Type B pancreatic cell (in vitro differentiated cells): ENCODE measurements at places on chromosomes 2 and 18. TPM values are rescaled to one million over a fixed set of nuclear protein-coding genes. Genes with fewer than 3 reads are reported as not detected.

Gene DSG2
- 117 and 272 TPM in 2 replicates for total RNA-seq

Gene ALKAL2
- total RNA-seq, result 3.5 and 10.6 TPM in 2 replicates

Gene RFX8
- total RNA-seq, result 1.1 TPM in 1 of 2 replicates, not detected in the other

Gene ST8SIA3
- total RNA-seq, result 2.6 and 4.2 TPM in 2 replicates

Gene FAM124B
- total RNA-seq, result not detected in 2 replicates

Gene ANKRD44
- 3.1 and 14.2 TPM in 2 replicates for total RNA-seq

GRCh38 chr18:39403121-39403520, 1837.5 kb upstream of the CELF4 start:
- no peak for DNase-seq

DNA sequence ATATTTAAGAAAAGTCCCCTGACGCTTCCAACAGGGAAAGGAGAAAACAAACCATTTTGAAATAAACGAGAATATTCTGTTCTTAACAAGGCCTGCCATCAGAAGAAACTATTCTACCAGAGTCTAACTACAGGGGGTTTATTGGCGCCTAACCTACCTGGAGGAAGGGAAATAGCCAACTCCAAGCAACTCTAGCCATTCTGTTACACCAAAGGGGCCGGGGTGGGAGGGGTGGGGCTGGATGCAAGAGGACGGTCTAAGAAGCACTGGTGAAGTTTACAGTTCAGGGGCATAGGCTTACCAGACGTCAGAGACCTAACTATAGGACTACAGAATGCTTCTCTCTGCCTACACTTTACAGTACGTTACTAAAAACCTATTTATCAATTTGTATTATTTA, 60.5 kb upstream of the GALNT5 start:
- no peak for DNase-seq

DNA sequence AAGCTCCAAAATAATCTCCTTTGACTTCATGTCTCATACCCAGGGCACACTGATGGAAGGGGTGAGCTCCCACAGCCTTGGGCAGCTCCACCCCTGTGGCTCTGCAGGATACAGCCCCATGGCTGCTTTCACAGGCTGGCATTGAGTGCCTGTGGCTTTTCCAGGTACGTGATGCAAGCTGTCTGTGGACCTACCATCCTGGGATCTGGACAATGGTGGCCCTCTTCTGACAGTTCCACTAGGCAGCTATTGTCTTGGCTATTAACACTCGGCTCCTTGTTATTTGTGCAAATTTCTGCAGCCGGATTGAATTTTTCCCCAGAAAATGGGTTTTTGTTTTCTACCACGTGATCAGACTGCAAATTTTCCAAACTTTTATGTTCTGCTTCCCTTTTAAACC, 634.2 kb downstream of the TSN start:
- no peak for DNase-seq

DNA sequence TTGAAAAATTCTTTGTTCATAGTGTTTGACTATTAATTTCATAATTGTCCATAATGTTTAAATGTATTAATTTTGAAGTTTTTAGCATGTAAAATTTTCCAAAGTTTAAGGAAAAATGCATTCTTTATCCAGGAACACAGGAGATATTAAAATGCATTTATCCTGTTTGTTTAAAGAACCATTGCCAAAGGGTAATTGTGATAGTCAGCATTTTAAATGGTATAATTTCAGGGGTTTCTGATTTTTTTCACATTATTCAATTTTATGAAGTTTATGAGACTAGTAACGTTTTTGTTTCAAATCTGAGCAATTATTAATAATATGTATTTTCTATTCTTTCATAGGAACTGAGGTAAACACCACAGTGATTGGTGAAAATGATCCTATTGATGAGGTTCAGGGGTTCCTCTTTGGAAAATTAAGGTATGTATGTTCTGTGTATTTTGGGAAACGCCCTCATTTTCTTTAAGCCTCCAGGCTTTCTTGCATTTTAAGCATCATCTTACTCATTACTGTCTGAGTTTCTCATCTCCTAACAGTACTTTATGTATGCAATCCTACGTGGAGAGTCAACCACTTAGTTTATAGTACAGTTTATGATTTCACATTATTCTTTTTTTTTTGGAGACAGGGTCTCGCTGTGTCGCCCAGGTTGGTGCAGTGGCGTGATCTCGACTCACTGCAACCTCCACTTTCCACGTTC, 25.1 kb downstream of the UGGT1 start:
- no peak for DNase-seq

- no peak for DNase-seq
Measured at GRCh38 chr2:168290391-168290790, 43.0 kb upstream of the STK39 start.

GRCh38 chr2:95670686-95671085, 78.9 kb downstream of the TRIM43 start:
- DNase-seq, result no peak

DNA sequence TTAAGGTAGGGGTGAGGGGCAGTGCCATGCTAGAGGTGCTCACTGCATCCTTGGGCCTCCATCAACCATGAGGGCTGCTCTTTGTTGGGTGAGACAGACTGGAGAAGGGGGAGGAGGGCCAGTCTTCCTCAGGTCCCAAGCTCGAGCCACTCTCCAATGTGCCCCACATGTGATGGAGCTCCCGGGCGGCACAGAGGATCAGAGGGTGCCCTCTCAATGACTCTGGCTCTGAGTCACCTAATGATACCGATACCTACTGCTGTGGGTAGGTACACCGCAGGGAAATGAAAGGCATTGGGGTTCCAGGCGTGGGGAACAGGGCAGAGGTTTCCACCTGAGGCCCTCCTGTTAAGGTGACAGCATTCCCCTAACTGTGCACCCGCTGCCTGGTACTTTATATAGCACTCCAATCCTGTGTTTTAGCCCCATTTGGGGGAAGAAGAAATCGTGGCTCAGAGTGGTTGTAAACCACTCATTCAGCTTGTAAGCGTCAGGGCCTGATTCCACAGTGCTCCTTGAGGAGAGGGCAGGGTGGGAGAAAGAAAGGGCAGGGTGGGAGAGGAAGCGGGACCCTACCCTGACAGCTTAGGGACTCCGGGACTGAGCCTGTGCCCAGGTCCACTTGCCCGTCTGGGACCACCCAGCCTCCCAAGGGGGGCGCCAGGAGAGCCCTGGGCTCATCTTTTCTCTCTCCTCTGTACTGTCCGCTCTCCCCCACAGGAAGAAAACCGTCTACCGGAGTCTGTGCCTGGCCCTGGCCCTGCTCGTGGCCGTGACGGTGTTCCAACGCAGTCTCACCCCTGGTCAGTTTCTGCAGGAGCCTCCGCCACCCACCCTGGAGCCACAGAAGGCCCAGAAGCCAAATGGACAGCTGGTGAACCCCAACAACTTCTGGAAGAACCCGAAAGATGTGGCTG, 1.8 kb downstream of the B3GNT7 start:
- no peak for DNase-seq

DNA sequence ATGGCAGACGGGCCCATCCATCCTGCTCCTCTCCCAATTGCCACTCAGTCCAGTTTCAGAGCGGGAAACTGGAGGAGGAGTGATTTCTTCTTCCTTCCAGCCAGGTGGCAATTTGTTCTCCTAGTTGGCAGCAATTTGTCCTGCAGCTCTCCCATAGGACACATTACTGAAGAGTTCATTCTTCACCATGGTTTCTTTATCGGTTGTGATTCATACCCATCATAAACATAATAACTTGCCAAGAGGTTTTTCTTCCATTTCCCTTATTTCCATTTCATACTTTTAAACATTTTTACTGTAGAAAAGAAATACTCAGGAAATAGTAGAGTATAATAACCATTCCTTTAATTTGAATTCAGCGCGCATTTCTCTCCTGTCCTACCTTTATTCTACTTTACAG, 377.9 kb upstream of the RAB12 start:
- DNase-seq, result no peak

GRCh38 chr2:152330235-152330866, 4.6 kb upstream of the FMNL2 start:
- no peak for DNase-seq

GRCh38 chr18:41134426-41134825, 820.6 kb upstream of the PIK3C3 start:
- DNase-seq, result no peak

GRCh38 chr2:109614715-109615636, 812 bp downstream of the SOWAHC start:
- DNase-seq, result no peak

- no peak for DNase-seq
Measured at GRCh38 chr2:181924336-181924735, 32.8 kb downstream of the ITPRID2 start.

DNA sequence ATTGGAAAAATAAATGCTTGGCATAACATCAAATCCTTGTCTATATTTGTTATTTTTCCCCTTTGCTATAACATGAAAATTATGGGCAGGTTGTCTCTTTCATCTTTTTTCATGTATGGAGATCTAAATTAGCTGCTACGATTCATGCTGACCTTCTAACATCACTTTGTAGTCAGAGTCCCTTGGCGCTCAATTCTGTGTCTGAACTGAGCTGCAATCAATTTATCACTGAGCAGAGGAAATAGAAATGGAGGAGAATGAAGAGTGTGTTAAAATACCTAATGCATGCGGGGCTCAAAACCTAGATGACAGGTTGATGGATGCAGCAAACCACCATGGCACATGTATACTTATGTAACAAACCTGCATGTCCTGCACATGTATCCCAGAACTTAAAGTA, 168.9 kb downstream of the CDH7 start:
- DNase-seq, result no peak

GRCh38 chr2:128745946-128746345, 427.3 kb upstream of the HS6ST1 start:
- DNase-seq, result no peak

DNA sequence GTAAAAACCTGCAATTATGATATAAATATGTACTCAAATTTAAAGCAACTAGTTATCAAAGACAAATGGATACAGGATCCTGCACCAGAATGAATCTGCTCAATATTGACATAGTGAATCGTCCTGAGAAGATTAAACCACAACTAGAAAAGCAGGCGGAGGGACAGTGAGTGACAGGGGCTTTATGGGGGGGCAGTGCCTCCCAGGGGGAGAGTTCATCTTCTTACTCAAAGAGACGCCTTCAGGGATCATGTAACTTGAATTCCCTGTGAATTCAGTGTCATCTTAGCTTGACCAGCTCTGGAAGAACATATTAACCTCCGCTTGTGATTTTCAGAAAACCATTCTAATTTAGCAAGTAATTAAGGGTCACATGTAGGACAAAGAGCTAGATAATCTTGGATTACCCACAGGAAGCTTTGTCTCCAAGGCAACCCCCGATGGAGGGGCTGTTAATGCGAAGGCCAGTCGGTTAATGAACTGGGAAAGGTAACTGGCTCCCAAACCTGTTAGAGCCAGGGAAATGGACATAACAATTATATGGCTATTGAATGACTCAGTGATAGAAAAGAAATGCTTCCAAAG, 17.4 kb upstream of the LMAN1 start:
- DNase-seq, result no peak
